NCI-H2107 (cell line): ENCODE measurements at places on chromosomes 5 and 9.
A peak's percentile ranks its signal among the peaks of the same experiment; 100 is the strongest.

GRCh38 chr9:126296687-126297086 is 29.9 kb upstream of the MVB12B start:
- DNase-seq = no peak

DNA sequence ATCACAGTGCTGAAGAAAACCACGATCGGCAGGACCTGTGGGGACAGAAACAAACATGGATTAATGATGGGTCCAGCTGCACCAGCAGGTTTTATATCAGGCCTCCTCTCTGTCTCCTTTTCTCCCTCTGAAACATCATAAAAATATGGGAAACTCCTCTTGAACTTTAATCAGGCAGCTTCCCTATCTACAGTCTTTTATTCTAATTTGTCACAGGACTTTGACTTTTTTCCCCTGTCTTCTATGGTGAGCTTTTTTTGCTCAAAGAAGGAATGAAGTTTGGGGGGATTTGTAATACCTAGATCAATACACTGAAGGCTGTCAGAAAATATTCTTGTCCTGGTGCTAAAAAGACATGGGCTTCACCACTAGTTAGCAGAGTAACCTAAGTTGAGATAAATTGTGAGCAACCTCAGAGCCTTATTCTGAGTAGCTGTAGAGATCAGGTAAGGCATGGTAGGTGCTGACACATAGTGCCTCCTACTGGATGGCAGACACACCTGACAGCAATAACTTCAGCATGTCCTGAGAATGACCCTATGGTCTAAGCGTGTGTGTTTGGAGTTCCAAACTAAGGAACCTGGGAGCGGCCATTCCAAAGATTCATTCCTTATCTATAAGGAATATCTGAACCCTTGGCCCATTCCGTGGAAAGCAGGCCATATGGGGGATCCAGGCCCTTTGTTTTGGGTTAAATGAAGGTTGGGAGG is 46.2 kb downstream of the SLC28A3 start:
- no peak for DNase-seq

DNA sequence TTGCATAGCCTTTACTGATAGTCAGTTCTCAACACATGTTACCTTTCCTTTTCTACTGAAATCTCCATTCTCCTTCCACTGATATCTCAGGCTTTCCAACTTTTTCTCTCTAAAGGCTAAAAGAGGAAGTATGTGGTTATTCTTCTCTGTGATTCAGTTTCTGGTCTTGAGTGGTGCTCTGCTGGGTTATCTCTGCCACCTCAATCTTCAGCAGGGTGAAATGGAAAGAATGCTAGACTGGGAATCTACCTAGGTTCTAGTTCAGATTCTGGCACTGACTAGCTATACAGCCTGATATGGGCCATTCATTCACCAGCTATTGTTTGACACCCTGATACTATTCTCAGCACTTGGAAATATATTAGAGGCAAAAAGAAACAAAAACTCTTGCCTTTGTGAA is 124.9 kb upstream of the GRIA1 start:
- no peak for DNase-seq

- no peak for DNase-seq
Observed at GRCh38 chr9:68562461-68562860, 21.8 kb upstream of the TMEM252 start.

GRCh38 chr5:151692312-151692711 is 5.6 kb upstream of the SPARC start:
- no peak for DNase-seq

DNA sequence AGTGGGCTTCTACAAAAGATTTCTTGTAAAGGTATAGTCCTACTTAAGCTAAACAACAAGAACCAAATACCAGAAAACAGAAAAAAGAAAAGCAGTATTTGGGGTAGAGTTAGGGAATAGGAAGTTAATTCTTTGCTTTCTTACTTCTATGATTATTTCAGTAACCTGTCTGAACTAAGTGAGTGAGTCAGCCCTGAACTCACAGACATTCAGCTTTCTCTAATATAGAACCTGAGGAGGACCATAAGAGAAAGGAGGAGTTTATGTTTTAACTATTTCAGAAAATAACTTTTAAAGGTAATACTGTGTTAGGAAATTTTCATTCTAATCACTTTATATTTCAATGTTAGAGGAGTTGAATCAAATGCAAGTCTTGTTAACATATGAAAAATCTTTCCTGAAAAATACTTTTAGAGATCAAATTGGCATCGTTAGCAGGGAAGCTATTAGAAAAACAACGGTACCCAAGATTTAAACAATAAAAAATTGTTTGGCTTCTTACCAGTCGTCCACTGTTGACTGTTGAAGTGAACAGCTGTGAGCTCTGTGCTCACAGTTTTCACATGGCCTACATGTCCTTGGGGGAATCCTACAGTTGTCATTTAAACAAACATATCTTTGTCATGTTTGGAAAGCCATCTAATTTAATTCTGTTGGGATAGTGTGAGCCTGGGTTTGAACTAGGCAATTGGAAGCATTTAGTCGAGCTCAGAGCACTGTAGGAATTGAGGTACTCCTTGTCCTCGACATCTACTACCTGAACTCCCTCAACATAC is 19.9 kb upstream of the ZFAND5 start:
- DNase-seq = no peak

DNA sequence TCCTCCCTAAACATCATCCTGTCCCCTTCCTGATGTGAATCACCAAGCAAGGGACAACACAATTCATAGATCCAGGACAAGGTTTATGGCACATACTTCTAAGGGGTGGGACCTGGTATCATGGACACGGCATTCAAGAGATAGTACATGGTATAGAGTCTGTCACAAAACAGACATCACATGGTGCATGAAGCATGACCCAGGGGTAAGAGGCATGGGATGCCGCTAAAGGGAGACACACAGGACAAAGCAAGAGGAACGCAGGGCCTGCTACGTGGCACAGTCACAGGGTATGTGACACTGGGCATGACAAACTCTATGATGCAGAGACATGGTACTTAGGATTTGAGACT is 20.7 kb downstream of the GSN start:
- no peak for DNase-seq

- DNase-seq = no peak
Observed at GRCh38 chr9:32992595-32993238, 8.7 kb downstream of the APTX start.

DNA sequence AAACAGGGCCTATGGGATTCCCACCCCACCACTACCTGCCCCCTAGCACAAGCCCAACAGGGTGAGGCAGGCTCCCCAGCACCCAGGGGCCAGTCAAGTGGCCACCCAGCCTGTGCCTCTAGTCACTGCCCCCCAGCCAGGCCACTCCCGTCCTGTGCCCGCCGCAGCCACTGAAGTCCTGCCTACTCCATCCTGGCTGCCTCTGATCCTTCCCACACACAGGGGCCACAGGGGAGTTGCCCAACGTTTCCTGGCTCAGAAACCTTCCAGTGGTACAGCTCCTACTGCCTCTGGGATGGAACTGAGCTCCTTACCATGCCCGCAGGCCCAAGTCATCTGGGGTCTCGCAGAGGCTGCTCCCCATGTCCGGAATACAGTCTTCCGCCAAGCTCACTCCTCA is 70.2 kb upstream of the STXBP1 start:
- DNase-seq = no peak

DNA sequence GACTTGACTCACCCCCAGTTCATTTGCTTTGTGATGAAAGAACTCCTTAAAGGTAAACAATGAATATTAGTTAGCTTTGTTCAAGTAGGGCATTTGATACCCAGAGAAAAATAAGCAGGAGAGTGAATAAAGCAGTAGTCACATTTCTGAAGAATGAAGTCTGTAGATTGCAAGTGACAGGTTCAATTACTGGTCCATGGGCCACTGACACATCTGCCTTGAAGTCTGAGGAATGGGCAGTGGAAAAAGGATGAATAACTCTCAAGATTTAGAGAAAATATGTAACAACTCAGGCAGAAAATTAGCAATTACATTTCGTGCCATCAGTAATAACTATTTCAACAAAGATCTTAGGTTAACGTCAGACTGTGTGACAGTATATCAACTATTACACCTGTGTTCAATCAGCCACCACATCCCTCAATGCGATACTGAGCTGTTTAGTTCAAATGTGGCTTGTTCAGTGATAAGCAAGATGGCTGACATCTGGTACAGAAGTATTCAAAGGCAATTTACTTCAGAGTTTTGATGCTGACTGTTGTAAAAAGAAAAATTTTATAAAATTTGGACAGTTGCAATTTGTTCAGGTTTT is 1890.7 kb upstream of the NUDT12 start:
- DNase-seq = no peak

DNA sequence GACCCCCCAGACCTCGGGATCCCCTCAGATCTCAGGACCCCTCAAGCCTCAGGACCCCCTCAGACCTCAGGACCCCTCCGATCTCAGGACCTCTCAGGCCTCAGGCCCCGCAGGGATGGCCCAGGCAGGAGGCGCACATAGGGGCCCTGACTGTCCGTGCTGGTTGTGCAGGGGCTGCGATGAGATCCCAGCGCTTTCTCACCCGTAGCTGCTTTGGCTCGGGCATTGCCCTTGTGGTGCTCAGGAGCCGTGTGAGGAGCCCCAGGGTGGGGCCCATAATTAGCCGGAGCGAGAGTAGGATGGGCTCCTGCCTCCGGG is 680 bp upstream of the LPCAT1 start:
- DNase-seq = no peak

- no peak for DNase-seq
Observed at GRCh38 chr5:43401827-43402226, 10.4 kb downstream of the CCL28 start.

- DNase-seq = peak; percentile 28
Observed at GRCh38 chr9:94783102-94783682, 56.7 kb downstream of the AOPEP start.

DNA sequence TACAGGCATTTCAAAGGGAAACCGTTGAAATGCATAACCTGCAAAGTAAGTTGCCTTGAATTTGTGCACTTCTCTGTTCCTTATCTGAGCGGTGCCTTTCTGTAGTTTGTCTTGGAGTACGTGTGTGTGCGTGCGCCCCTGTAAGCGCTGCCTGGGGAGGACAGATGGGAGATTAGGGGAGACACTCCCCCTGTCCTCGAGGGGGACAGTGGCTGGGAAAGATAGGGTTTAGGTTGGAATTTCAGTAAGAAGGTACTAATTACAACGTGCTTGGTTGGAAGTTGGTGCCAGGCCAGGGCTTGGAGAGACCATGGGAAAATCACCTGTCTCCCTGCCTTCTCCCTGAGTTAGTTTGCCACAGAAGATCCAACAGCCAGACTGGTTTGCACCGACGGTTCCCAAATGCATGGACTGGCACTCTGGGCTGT is 73.2 kb downstream of the PIK3R1 start:
- DNase-seq = no peak

DNA sequence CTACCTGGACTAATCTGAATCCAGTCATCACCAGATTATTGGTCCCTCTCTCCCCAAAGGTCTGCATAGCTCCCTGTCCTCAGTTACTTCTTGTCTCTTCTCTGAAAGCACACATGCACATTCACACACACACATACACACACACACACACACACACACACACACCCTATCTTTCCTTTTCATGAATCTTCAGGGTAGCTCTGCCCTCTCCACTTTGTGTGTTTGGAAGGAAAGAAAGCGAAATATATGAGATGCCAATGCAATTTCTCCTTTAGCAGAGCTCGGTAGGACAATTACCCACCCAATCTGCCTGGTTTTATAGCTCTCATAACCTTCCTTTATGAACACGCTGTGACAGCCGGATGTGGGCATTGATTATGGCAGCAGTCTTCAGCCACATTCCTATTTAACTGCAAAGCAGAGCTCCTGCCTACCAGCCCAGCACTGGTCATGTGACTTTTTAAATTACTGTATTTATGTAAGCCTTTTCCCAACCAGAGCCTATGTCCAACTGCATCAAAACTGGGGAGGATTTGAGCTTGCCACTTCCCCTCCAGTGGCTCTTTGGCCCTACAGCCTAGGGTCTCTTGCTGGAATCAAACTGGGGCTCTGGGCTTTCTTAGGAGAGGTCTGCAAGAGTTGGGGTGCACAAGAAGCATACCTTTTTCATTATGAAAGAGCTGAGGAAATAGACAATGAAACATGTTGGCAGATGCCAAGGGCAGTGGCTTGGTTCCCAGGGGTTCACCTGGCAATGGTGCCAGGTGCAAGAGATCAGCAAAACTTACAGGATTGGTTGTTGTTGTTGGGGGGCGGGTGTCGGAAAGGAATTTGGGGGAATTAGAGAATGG is 20.8 kb upstream of the MATR3 start:
- DNase-seq = no peak

DNA sequence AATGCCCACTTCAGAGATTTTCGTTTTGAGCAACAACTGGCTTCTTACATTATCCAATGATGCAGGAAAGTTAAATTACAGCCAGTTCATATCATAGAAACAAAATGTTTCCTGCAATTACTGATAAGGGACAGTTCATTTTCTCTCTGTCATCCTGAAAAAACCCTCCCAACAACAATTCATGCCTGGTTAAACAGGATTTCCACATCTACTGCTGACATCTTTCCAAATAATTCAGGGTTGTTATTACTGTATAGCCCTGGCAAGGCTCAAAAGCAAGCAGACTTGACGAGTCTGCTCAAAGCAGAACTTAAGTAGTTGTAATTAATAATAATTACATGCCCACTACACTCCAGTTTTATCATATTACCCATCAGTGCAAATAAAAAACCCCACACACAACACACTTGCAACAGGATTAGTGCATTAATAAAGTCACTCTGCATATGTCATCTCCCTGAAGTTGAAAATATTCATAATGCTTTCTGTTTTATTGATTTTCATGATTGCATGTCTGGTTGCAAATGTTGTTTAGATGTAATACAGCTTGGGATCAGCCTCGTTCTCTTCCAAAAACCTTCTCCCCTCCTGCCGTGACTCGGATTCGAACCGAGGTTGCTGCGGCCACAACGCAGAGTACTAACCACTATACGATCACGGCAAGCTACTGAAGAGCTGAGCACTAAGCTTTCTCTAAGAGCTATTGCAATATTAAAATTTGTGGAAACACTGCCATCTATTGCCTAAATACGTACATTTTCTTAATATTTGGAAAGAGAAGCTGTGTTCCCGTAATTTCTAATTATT is 119.6 kb upstream of the NFIB start:
- peak; percentile 9 for DNase-seq

DNA sequence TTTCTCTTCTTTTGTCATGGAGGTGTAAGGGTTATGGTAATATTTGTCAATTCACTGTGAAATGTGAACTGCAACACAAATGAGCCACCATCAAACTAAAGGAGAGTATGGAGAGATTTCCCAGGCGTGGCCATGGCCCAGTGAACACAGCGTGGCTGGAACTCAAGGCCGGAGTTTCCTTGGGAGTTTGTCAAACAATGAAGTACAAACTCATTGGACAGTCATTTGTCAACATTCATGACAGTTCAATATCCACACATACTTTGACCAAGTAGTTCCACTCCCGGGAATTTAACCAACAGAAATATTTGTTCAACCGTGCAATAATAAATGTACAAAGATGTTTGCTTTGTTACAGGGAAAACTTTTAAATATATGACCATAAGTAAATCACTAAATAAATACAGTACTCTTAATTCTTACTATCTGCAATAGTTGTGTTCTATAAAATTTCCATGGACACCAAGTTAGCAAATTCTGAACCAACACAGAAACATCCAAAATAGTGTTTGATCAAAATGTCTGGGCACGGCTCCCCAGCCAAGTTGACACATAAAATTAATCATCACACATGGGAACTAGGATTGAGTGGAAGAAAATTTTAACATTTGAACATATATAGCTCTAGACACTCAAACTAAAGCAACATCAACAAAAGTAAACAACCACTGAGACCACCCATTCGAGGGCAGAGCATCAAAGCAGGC is 87.1 kb downstream of the DIRAS2 start:
- DNase-seq = no peak
